ENCODE measurements at places on chromosomes 1 and 21.

GRCh38 chr1:199040076-199040905, 401.5 kb downstream of the PTPRC start:
- DNase-seq, result no peak

DNA sequence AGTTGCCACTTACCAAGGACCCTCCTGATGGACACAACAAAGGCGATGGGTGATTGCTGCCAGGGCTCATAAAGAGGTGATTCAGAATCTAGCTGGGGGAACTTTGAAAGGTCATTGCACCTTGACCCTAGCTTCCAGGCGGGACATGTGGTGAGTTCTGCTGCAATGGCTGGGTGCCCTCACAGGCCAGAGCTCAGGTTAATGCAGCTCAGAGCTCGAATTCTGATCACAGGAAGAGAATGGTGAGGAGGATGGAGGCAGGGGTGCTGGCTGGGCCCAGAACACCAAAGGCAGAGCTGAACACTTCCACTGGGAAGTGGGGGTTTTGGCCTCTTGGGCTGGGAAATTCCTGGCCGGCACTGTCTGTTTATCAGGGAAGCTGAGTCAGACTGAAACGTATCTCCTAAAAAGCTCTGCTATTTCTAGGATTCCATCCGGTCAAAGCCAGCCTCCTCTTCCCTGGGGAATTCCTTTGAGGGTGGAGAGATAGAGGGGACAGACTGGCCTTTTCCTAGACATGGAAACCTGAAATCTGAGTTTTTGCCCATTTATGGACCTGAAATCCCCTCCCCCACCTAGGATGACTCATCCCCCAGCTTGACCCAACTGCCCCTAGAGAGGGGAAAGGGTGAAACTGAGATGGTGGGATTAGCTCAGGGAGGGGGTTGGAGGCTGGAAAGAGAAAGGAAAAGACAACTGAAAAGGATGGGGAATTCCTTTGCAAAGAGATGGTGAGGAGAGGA, 27.2 kb downstream of the NUAK2 start:
- no peak for DNase-seq

DNA sequence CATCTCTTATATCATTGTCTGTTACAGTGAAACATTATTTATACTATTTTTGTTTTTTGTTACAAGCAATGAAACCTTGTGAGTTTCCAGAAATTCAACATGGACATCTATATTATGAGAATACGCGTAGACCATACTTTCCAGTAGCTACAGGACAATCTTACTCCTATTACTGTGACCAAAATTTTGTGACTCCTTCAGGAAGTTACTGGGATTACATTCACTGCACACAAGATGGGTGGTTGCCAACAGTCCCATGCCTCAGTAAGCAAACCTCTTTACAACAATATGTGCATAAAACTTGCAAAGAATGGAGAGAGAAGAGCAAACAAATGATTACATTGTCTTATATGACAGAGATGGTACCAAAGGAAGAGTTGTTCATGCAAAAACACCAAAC, 22.4 kb downstream of the CFHR4 start:
- DNase-seq, result no peak

- DNase-seq, result no peak
These were observed 66.6 kb downstream of the SCMH1 start for GRCh38 chr1:41175546-41175945.

GRCh38 chr1:109272021-109272799, 10.7 kb downstream of the PSRC1 start:
- no peak for DNase-seq

DNA sequence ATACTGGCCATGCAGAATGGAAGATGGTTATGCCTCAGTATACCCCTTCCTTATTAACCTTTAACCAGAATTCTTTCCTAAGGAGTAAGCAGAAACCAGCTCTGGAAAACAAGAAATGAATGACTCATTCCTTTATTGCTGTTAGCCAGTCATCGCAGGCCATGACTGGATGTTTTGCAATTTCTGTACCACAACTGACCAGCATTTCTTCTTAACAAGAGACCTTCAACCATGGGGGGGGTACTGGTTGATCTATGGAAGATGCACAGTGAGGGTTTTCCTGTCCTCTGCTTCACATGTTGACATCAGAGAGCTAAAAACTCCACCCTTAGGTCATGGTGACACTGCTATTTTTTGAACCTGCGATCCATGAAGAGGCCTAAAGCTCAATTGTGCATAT, 28.0 kb upstream of the RNF2 start:
- DNase-seq, result no peak

GRCh38 chr1:64335636-64336035, 132.2 kb downstream of the UBE2U start:
- no peak for DNase-seq
